GM20000 (cell line): ENCODE measurements at places on chromosomes 1 and 21.

- no peak for DNase-seq
These were observed 61.3 kb downstream of the BCAR3 start for GRCh38 chr1:93620172-93620840.

- DNase-seq, result no peak
These were observed 699 bp upstream of the RGS2 start for GRCh38 chr1:192808163-192808517.

DNA sequence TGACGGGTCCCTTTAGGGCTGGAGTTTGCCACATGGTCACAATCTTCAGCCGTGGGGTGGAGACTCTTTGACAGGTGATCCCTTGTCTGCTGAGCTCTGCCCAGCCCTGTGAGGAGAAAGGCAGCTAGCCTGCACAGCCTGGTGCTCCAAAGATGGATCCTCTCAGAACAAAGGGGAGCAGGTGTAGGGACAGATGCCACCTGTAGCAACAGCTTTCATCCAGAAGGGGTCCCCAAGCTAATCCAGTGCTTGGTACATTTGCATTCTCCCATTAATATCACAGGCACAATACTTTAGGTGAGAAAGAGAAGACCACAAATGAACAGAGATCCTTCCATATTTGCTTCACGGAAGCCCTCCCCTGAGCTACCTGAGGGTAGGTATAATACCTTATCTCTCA is 93.2 kb downstream of the CCDC185 start:
- DNase-seq, result no peak

- peak; percentile 62 for DNase-seq
These were observed 1.2 kb downstream of the ABCB10 start for GRCh38 chr1:229557200-229557850.

GRCh38 chr1:41618066-41618825 is 133.8 kb upstream of the EDN2 start:
- no peak for DNase-seq

GRCh38 chr1:214623430-214623829 is 20.4 kb downstream of the CENPF start:
- DNase-seq, result no peak

GRCh38 chr21:42456457-42456856 is 39.6 kb downstream of the RSPH1 start:
- no peak for DNase-seq

GRCh38 chr1:30713311-30713710 is 10.1 kb downstream of the MATN1 start:
- no peak for DNase-seq

GRCh38 chr1:170305777-170306512 is 160.2 kb downstream of the NTMT2 start:
- no peak for DNase-seq

- DNase-seq, result no peak
These were observed 836.3 kb upstream of the ADGRL4 start for GRCh38 chr1:79842811-79843210.

GRCh38 chr21:42737951-42738590 is 84.7 kb downstream of the PDE9A start:
- no peak for DNase-seq

DNA sequence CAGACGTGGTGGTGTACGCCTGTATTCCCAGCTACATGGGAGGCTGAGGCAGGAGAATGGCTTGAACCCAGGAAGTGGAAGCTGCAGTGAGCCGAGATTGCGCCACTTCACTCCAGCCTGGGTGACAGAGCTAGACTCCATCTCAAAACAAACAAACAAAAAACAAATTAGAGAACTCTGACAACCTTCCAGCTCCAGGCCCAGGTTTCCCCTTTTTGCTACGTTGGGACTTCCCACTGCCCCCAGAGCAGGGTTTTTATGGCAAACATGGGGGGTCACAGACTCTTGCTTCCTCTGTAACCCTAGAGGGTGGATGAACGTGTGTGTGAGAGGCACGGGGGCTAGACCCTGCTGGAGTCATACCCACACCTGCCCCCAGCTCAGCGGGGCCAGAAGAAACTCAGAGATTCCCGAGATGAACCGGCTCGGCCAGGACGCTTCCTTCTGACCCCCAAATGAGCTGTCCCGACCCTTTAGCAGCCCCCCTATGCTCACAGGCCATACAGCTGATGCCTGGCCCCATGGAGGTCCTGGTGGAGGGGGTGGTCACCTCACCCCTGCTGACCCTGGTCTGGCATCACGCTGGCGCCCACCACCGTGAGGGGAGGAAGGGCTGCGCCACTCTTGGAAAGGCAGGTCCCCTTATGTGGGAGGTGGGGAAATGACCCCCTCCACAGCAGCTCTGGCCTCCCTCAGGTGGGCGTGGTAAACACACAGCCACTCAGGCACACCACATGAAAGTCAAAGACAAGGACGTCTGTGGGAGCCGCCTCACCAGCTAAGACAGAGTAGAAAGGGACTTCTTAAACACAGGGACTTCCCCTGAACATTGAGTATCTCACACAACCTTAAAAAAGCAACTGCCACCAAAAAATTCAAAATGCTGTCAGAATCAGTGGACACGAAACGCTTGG is 7.1 kb downstream of the GPR157 start:
- DNase-seq, result peak; percentile 77

DNA sequence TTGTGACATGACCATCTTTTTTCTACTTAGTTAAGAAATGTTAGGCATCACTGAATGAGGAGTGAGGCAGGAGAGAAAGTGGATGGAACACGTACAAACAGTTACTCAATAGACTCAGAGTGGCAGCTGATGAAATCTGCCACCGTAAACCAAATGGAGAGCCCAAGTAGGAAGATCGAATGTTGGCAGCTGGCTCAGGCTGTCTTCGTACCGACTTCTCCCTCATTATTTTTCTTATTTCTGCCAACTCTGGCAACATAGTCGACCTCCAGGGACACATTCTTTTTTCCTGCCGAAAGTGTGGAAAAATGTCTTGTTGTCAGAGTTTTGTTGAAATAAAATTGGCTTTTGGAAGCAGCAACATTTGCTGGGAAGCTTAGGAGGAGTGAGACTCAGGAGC is 143.3 kb downstream of the GREM2 start:
- no peak for DNase-seq

GRCh38 chr1:203555076-203555475 is 61.1 kb downstream of the OPTC start:
- DNase-seq, result no peak

DNA sequence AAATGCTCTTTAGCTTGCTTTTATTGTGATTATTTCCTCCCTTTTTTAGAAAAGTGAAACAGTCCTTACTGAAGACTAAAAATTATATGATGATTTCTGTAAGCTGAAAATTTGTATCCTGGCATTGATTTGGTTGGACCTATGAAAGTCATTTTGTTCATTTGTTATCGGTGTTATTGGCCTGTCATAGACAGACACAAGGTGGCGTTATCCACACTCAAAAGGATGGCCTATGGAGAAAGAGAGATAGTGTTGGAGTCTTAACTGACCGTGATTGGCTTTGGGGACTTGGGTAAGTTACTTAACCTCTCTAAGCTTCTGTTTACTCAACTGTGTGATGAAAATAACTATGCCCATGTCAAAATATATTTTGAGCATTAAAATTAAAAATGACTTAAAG is 203.6 kb upstream of the CHODL start:
- peak; percentile 1 for DNase-seq

GRCh38 chr1:64701071-64701470 is 43.8 kb upstream of the RAVER2 start:
- no peak for DNase-seq

DNA sequence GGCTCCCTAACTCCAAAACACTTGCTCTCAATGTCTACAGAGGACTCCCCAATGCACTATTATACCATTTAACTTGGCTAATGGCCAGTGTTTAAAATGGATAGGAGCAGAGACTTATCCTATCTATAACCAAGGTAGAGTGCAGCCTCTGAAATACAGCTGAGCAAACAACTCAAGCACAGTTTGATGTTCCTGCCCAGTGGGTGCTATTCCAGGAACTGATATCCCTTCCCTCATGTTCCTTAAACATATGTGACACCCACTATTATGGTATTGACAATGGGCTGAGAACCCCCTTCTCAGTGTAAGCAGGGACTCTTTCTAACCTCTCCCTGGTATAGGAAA is 51.7 kb downstream of the SH3GLB1 start:
- DNase-seq, result no peak

- no peak for DNase-seq
These were observed 51.5 kb upstream of the EDARADD start for GRCh38 chr1:236342403-236343245.

GRCh38 chr1:68919075-68919474 is 422.2 kb upstream of the DEPDC1 start:
- DNase-seq, result no peak

- DNase-seq, result no peak
These were observed 9.5 kb upstream of the RNF186 start for GRCh38 chr1:19824541-19824940.

DNA sequence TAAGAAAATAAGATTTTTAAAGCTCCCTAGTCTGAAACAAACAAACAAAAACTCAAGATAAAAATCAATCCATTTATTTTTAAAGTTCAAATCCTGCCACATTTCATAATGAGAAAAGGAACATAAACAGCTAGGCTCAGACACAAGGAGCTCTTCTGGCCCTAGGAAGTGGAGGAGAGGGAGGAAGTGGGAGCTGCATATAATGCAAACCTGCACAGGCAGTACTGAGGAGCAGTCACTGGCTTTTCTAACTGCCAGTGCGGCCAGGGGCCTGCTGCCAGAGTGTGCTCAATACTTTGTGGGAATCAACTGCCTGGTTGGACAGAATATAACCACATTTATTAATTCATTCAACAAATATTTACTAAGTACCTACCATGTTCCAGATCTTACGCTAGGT is 139.8 kb upstream of the SPATA6 start:
- DNase-seq, result no peak

GRCh38 chr1:201505503-201505890 is 1.4 kb downstream of the CSRP1 start:
- no peak for DNase-seq

- DNase-seq, result no peak
These were observed 23.1 kb upstream of the MCOLN2 start for GRCh38 chr1:85019994-85020393.
